Breast epithelium (tissue), 4 donors: ENCODE measurements at places on chromosomes 12 and 14. TPM values are rescaled to one million over a fixed set of nuclear protein-coding genes. Genes with fewer than 3 reads are reported as not detected.

HHIPL1 gene
- total RNA-seq: 4.6 TPM

RPGRIP1 gene
- total RNA-seq: 10.4 TPM

DNA sequence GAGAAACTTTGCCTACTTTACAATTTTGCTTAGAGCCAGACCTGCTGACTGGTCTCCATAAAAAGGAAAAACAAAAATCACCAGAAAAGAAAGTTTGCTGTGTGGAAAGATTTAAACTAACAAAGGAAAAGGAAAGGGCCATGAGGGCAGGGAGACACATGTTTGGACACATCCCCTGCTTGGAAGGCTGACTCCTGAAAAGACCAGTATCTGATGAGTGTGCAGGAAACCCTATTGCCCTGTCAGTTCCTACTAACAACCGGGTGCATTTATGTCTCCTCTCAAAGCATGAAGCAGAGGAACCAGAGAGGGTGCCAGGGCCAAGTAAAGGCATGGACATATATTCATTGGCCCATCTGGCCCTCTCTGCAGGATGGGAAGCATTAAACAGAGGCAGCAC, 7.0 kb upstream of the STAB2 start:
- no peaks in the 10 kb centered on the region for H3K27me3 ChIP-seq
- DNase-seq: no peak
- no peak overlapping the region for H3K4me3 ChIP-seq
- no peaks in the 10 kb centered on the region for H3K4me1 ChIP-seq

DNA sequence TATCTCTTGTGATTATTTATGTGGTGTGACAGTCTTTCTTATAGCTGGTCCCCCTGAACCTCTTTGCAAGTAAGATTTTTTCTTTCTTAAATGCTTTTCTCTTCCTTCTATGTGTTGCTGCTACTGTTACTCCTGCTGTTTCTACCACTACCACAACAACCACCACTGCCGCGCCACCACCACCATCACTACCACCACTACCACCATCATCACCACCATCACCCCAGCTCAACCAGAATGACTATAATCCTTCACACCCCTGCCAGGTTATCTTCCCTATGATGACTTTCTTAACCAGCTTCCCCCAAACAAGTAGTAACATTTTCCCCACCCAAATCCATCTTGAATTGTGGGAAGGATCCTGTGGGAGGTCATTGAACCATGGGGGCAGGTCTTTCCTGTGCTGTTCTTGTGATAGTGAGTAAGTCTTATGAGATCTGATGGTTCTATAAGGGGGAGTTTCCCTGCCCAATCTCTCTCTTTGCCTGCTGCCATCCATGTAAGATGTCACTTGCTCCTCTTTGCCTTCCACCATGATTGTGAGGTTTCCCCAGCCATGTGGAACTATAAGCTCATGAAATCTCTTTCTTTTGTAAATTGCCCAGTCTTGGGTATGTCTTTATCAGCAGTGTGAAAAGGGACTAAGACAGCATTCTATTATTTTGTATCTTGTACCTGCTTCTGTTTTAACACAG, 52.2 kb downstream of the CHST11 start:
- no peak for DNase-seq
- H3K27me3 ChIP-seq: no peaks in the 10 kb centered on the region
- H3K4me3 ChIP-seq: no peak overlapping the region
- no peaks in the 10 kb centered on the region for H3K36me3 ChIP-seq
- no peaks in the 10 kb centered on the region for H3K4me1 ChIP-seq

CFAP251 gene
- 4.8 TPM for total RNA-seq

GRCh38 chr12:70194076-70194475, 49.2 kb upstream of the CNOT2 start:
- no peaks in the 10 kb centered on the region for H3K27me3 ChIP-seq
- H3K4me1 ChIP-seq: no peaks in the 10 kb centered on the region
- no peak for DNase-seq
- no peak overlapping the region for H3K4me3 ChIP-seq
- no peaks in the 10 kb centered on the region for H3K36me3 ChIP-seq

GRCh38 chr12:93946542-93947150, 201.7 kb upstream of the PLXNC1 start:
- no peak overlapping the region for H3K4me3 ChIP-seq
- H3K36me3 ChIP-seq: no peaks in the 10 kb centered on the region
- DNase-seq: no peak

TPH2 gene
- total RNA-seq: not detected

DNA sequence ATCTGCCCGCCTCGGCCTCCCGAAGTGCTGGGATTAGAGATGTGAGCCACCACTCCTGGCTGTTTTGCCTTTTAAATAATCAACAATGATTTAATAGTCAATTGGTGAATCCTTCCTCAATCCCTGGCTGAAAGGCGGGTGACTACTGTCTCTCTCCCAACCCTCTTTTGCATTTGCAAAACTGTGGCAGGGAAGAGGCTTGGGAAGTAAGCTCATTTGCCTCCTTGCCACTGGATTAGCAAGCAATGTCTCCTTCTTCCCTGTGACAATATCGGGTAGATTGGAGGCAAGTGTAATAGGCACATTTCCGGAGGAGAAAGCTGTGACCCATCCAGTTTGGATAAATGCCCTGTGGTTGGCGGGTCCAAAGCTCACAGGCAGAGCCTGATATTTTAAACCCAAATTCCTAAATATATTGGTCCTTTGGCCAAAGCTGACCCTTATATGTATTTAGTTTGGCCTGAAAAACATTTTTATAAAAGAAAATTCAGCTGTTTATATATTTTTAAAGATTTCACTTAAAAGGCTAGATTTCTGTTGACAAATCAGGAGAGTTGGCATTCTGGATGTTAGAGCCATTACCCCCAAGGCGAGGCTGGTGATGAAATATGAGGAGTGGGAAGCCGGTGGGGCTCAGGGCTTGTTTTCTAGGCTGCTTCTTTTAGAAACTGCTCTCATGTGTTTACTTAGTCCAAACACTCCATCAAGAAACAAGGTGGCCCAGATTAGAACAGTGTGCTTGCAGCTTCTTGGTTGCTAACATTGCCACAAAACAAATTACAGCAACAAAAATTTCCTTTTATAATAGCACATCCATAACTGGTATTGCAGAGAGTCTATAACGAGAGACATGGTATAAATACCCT, 646.9 kb upstream of the TMEM132C start:
- no peak overlapping the region for H3K4me3 ChIP-seq
- no peaks in the 10 kb centered on the region for H3K4me1 ChIP-seq
- no peak overlapping the region for H3K27ac ChIP-seq
- H3K36me3 ChIP-seq: no peaks in the 10 kb centered on the region
- no peaks in the 10 kb centered on the region for H3K27me3 ChIP-seq
- no peak for DNase-seq

NR4A1 gene
- total RNA-seq: 35.7 TPM

KRT78 gene
- not detected for total RNA-seq

DNA sequence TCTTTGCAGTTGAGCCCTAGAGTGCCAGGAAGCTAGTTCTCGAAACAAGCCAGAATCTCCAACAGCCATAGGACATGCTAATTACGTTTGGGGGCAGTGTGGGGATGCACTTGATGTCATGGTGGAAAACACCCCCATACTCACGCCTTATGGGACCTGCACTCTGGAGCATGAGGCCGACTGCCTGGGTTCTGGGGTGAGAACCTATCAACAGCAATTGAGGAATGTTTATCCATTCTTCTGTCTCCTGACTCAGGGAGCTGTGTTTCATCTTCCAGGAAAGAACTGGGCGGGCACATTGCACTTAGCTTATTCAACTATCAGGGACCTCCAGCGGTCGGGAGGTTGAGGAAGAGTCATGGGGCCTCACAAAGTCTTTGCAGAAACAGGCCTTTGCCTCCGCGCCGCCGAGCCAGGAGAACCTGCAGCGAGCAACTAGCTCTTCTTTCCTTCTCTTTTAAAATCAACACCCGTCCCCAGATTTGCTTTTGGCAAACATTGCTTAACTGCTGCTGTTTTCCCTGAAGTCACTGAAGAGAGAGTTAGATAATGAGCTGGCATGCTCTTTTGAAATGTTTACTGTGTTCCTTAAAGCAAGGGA, 226.1 kb upstream of the DIO3 start:
- H3K27me3 ChIP-seq: peaks cover 15% of the 10 kb centered on the region
- no peaks in the 10 kb centered on the region for H3K4me1 ChIP-seq
- DNase-seq: no peak

GRCh38 chr12:49555631-49556390, 12.1 kb downstream of the MCRS1 start:
- H3K27me3 ChIP-seq: no peaks in the 10 kb centered on the region
- DNase-seq: no peak
- H3K4me3 ChIP-seq: no peak overlapping the region
- no peaks in the 10 kb centered on the region for H3K4me1 ChIP-seq

GRCh38 chr12:127414186-127414585, 852.8 kb upstream of the TMEM132C start:
- no peaks in the 10 kb centered on the region for H3K4me1 ChIP-seq
- DNase-seq: no peak
- no peak overlapping the region for H3K4me3 ChIP-seq
- H3K27ac ChIP-seq: no peak overlapping the region
- H3K36me3 ChIP-seq: no peaks in the 10 kb centered on the region
- H3K27me3 ChIP-seq: no peaks in the 10 kb centered on the region

DNA sequence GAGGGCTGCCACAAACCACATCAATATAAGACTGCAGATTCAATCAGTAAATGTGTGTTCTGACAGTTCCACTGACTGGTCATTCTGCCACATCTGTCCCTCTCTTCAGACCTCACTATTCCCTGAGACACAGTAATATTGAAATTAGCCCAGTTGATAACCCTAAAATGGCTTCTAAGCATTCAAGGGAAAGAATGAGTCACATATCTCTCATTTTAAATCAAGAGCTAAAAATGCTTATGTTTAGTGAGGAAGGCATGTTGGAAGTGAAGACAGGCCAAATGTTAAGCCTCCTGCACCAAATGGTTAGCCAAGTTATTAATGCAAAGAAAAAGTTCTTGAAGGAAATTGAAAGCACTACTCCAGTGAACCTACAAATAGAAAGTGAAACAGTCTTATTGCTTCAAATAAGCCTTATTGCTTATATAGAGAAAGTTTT, 24.5 kb upstream of the KIF21A start:
- no peaks in the 10 kb centered on the region for H3K4me1 ChIP-seq
- H3K27ac ChIP-seq: no peak overlapping the region
- no peak overlapping the region for H3K4me3 ChIP-seq
- DNase-seq: no peak
- no peaks in the 10 kb centered on the region for H3K27me3 ChIP-seq
